Cardiac muscle cell (in vitro differentiated cells and primary cell): ENCODE measurements at places on chromosomes 3 and 15.

- DNase-seq = peak; percentile 99
Measured at GRCh38 chr3:143001369-143002082, at the start of gene U2SURP. TSS of gene U2SURP (plus strand) at chr3:143001570. CDS start at chr3:143001629, 59 bp downstream.

GRCh38 chr15:89693696-89694095 lies 3.1 kb downstream of the WDR93 start:
- DNase-seq = no peak

DNA sequence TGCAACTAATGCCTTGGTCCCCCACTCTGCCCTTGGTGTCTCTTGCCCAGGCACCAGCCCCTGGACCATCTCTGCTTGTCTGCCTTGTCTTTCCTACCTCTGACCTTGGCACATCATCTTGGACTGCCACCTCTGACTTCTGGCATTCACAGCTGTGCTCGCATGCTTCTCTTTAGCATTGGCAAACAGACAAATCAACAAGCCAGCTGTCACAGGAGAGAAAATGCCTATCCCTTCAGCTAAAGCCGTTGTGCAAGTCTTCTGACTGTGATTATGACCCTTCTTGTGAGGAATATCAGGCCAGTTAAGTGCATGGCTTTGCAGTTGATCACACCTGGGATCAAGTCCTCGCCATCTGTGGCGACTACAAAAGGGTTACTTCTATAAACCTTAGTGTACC lies 84.6 kb downstream of the PRICKLE2 start:
- no peak for DNase-seq

DNA sequence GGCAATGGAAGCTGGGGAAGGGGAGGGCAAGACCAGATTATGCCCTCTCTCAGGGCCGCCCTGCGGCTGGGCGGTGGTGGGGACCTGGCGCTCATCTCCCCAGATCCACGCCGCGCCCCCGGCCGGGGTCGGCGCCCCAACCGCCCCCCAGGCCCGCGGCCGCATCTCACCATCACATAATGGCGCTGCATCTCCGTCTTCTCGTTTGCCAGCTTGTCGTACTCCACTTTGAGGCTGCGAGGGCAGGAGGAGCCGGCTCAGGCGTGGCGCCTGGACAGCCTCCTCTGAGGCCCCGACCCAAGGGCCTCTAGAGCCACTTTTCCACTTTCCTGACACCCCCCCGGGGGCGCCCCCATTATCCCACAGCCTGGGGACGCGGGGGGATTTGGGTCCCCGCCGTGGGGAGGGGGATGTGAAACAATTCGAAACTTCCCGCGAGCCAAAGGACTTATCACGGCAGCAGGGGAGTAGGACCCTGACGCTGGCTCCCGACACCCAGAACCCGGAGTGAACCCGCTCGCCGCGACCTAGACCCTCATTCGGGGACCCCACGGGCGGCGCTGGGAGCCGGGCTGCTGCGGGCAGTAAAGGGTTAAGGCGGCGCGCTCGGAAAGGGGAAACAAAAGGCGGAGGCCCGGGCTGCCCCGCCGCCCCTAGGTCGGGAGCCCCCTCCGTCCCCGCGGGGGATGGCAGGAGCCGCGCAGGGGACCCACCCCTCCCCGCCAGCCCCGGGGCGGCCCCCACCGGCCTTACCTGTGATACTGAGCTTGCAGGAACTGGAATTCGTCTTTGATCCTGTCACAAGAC lies 2.1 kb downstream of the TLE3 start:
- peak; percentile 23 for DNase-seq

DNA sequence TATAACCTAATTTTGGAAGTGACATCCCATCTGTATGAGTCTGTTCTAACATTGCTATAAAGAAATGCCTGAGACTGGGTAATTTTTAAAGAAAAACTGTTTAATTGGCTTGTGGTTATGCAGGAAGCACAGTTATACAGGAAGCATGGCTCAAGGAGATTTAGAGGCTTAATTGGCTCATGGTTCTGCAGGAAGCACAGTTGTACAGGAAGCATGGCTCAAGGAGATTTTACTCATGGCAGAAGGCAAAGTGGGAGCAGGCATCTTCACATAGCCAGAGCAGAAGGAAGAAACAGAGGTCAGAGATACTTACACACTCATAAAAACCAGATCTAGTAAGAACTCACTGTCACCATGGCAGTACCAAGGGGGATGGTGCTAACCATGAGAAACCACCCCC lies 193.1 kb upstream of the ADAMTS9 start:
- no peak for DNase-seq

GRCh38 chr15:100464256-100464655 lies 64.5 kb downstream of the CERS3 start:
- DNase-seq = no peak

- DNase-seq = peak; percentile 27
Measured at GRCh38 chr3:148957586-148957985, 33.8 kb upstream of the GYG1 start.

GRCh38 chr3:138257986-138258385 lies 70.9 kb downstream of the ARMC8 start:
- no peak for DNase-seq

- no peak for DNase-seq
Measured at GRCh38 chr3:195105841-195106417, 165.0 kb downstream of the XXYLT1 start.
